ENCODE measurements at places on chromosomes 7 and 10. TPM values are rescaled to one million over a fixed set of nuclear protein-coding genes. Genes with fewer than 3 reads are reported as not detected.

GRCh38 chr7:44291066-44291732 lies 34.2 kb downstream of the CAMK2B start:
- peak; percentile 77 for DNase-seq

GRCh38 chr10:12041766-12042408 lies 722 bp downstream of the UPF2 start:
- no peak for DNase-seq

DNA sequence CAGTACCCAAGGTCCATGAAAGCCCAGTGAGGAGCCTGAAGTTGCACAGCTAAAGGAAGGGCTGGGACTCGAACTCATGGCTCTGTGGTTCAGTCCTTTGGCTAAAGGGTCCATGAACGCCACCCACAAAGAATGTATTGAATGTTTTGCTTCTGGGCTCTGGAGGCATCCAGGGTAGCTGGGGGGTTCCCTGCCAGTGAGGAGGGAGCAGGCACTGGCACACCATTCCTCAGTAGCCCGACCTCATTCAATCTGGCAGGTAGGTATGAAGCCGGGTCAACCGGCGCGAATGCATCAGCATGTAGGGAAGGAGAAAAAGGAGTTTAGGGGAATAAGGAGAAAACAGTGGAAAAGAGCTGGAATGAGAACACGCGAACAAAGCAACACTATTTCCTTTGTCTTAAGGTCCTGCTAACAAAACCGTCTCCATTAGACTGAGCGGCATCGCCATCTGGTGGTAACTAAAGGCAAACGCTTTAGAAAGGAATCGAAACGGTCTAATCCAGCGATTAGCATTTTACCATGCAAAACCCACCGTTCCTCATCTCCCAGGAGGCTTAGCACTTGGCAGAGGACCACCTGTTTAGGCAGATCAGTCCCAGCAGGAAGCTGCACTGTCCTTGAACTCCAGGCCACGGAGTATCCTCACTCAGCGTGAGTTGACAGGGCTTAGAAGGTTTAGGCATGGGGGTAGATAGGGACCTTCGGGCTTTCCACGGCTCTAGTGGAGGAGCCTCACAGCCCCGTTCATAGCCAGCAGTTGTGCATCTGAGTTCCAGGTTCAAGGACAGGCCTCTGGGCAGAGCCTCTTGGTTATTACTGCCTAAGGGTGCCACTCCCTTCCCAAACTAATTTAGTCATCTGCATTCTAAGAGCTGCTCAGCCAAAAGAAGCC lies 122.8 kb downstream of the UBE2H start:
- DNase-seq: peak; percentile 82

GRCh38 chr7:91149341-91150246 lies 114.6 kb upstream of the FZD1 start:
- DNase-seq: no peak

GRCh38 chr7:30703756-30704155 lies 21.5 kb upstream of the CRHR2 start:
- no peak for DNase-seq

DNA sequence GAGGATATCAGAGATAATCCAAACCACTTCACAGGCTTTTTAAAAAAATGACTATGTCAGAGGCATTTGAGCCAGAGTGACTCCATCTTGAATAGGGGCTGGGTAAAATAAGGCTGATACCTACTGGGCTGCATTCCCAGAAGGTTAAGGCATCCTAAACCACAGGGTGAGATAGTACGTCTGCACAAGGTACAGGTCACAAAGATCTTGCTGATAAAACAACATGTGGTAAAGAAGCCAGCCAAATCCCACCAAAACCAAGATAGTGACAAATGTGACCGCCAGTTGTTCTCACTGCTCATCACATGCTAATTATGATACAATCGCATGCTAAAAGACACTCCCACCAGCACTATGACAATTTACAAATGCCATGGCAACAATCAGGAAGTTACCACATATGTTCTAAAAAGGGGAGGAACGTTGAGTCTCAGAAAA lies 177.5 kb downstream of the RAPGEF5 start:
- no peak for DNase-seq

Gene NEURL1
- polyA plus RNA-seq: 2.3 TPM

Gene NUTM2A
- 5.3 TPM for polyA plus RNA-seq

Gene C10orf67
- polyA plus RNA-seq: 2.1 TPM

Gene MYL7
- 0.64 TPM for polyA plus RNA-seq

Gene PAPOLB
- polyA plus RNA-seq: 0.04 TPM

Gene MYOF
- 21.7 TPM for polyA plus RNA-seq

Gene SLC26A4
- 2.3 TPM for polyA plus RNA-seq

Gene NXPH1
- not detected for polyA plus RNA-seq

Measured in renal pelvis (tissue), 12 donors.